ENCODE measurements at places on chromosomes 11 and 22.

- no peak for DNase-seq
Measured at GRCh38 chr11:128343135-128343514, 244.2 kb downstream of the ETS1 start.

- DNase-seq, result no peak
Measured at GRCh38 chr11:132895340-132895739, 637.0 kb downstream of the OPCML start.

DNA sequence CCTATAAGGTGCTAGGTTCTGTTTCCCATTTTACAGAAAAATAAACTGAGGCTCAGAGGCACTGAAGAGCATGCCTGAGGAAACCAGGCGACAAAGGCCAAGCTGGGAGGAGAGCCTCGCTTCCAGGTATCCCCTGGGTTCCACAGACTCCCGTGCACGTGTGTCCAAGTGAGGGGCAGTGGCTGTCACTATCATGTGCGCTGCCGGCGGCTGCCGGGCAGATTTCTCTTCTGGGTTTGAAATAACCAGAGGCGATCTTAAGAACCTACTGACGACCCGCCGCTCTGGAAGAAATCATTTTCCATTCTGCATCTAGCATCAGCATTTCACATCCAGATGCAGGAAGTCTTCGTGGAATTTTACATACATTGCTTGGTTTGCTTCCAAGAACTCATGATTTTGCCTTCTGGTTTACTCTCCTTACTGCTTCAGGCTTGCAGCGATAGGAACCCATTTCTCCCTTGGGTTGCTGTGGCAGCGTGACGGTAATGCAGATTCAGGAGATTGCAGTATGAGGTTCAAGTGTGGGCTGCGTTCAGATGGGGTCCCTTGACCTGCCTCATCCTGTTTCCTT lies 28.6 kb downstream of the ARHGAP8 start:
- no peak for DNase-seq

DNA sequence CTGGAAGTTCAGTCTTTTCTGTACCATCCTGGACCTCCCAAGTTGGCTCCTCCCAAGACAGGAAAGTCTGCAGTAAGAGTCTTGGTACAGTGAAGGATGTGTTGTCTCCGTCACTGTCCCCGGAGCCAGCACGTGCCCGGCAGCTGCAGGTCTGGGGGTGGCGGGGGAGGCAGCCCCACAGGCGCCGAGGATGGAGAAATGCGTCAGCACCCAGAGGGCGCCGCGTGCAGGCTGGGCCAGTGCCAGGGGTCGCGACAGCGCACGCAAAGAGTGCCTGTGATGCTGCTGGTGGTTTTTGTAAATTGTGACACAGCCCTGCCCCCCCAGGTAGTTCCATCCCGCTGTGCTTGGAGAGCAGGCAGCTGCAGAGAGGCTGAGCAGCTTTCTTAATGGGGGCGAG lies 1200.5 kb downstream of the BRD1 start:
- no peak for DNase-seq
